ENCODE measurements at places on chromosomes 7 and 10. TPM values are rescaled to one million over a fixed set of nuclear protein-coding genes. Genes with fewer than 3 reads are reported as not detected.

- no peaks in the 10 kb centered on the region for H3K36me3 ChIP-seq
- DNase-seq = peak; percentile 51
- H3K4me1 ChIP-seq = no peaks in the 10 kb centered on the region
- H3K27ac ChIP-seq = no peak overlapping the region
- no peaks in the 10 kb centered on the region for H3K27me3 ChIP-seq
These were observed 153.7 kb downstream of the CDK14 start for GRCh38 chr7:90749774-90750173.

DNA sequence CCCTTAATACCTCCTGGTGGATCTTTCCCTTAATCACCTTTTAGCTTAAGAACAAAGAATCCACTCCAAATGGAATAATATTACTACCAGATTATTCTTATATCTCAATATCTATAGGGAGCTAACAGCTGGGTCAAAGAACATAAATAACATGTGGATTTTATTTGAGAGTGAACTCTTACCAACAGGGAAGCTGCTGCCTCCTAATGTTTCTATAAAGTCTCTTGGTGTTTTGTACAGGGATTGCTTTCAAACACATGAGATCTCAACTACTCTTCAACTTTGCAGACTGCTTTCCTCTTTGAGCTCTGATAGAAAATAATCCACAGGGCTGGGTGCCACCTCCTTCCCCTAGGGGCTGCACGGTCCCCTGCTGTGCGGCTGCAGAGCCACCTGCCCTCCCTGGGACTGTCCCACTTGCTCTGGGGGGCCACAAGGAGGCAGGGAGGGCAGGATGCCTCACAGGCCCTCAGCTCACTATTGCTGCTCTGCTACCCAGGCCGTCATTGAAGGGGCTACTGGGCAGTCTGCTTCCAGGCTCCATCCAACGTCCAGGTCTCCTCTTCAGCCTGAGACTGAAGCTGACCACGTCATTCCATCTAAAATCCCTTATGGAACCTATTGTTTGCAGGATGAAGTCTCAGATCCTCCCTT lies 191.2 kb downstream of the CXCL12 start:
- no peaks in the 10 kb centered on the region for H3K36me3 ChIP-seq
- H3K4me1 ChIP-seq = peaks cover 18% of the 10 kb centered on the region
- DNase-seq = no peak
- H3K4me3 ChIP-seq = no peak overlapping the region
- H3K27ac ChIP-seq = no peak overlapping the region

Gene TLX1
- not detected for total RNA-seq

Gene PODXL
- 0.26 TPM for total RNA-seq

DNA sequence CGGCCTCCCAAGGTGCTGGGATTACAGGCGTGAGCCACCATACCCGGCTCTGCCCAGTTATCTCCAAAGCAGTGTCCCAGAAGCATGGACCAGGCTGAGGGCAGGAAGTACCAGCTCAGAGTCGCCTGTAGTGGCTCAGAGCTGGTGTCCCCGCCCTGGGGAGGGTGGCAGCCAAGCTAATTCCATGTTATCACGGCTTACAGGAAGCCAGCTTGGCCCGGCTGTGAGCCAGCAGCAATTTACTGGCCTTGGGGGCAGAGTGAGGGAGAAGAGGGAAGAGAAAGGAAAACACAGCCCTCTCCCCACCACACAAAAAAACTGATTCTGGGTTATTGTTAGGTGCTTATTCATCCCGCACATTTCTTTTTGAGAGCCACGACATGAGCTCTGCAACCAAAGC lies 88.1 kb downstream of the HIP1 start:
- no peak overlapping the region for H3K27ac ChIP-seq
- no peak overlapping the region for H3K4me3 ChIP-seq
- no peaks in the 10 kb centered on the region for H3K27me3 ChIP-seq

Gene NUTM2A
- 0.51 TPM for total RNA-seq

Gene CALML5
- total RNA-seq = not detected

- H3K27ac ChIP-seq = no peak overlapping the region
- DNase-seq = peak; percentile 33
- H3K4me1 ChIP-seq = no peaks in the 10 kb centered on the region
- H3K27me3 ChIP-seq = no peaks in the 10 kb centered on the region
- H3K36me3 ChIP-seq = no peaks in the 10 kb centered on the region
These were observed 4.4 kb downstream of the PTTG1IP2 start for GRCh38 chr7:90473814-90474213.

DNA sequence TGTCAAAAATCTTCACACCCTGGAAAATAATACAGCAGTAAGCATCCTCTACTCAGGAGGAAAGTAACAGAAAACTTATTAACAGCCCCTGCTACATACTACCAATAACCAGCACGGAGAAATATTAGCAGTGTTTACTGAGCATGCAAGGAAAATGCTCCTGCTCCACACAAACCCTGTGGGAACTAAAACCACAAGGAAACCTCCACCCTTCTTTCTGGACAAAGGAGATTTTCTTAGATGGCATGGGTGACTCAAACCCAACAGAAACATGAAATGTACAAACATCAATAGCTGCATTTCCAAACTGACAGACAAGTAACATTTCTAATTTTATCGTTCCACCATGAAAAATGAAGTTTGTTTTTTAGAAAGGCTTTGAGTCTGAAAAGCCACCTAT lies 113.4 kb downstream of the VPS41 start:
- H3K27ac ChIP-seq = no peak overlapping the region
- no peak for DNase-seq
- H3K4me1 ChIP-seq = no peaks in the 10 kb centered on the region
- no peaks in the 10 kb centered on the region for H3K27me3 ChIP-seq

DNA sequence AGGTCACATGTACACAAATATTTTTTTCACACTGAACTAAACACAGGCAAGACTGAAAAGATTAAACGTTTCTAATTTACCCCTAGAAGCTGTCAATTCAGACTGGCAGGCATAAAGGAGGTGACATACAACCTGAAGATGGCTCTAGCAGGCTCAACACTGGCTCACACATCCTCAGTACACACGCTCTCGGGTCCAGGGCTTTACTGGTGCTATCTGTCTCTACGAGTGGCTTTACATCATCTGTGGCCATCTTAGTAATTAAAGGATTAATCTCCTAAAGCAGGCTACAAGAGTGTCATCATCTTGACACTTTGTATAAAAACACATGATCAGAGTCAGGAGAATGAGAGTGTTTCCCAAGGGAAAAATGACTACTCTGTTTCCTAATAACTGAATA lies 57.3 kb downstream of the COPG2 start:
- peaks cover 5% of the 10 kb centered on the region for H3K36me3 ChIP-seq
- H3K4me3 ChIP-seq = no peak overlapping the region
- no peaks in the 10 kb centered on the region for H3K4me1 ChIP-seq
- H3K27ac ChIP-seq = no peak overlapping the region
- no peaks in the 10 kb centered on the region for H3K27me3 ChIP-seq

DNA sequence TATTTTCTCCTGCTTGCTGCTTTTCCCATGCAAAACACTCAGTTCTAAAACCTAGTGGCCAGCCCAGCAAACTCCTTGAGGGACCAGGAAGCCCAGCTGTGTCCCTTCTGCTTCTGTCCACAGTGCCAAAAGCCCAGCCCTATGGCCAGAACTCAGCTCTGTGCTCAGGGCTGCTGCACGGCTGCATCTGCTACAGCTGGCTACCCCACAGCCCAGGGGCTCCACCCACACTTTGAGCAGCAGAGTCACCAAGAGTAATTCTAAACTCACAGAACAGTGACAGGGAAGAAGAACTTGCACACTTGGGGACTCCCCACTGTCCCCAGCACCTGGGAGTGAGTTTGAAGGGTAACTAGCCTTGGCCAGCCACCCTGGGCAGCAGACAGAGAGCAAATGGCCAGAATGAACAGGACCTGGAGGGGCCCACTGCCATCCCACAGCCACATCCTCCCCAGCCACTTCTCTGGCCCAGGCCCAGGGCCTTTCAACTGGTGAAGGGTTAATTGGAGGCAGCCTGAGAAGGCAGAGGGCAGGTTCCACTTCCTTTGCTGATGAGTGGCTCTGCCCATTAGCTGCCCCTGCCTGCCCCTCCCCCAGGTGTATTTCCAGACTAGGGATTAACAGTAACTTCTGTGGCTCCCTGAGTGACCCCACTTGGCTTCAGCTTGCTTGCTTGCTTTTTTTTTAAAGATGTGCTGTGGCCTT lies 28.1 kb upstream of the TRIM8 start:
- peaks cover 8% of the 10 kb centered on the region for H3K36me3 ChIP-seq
- H3K4me3 ChIP-seq = no peak overlapping the region
- H3K27me3 ChIP-seq = no peaks in the 10 kb centered on the region
- H3K27ac ChIP-seq = no peak overlapping the region
- no peak for DNase-seq

DNA sequence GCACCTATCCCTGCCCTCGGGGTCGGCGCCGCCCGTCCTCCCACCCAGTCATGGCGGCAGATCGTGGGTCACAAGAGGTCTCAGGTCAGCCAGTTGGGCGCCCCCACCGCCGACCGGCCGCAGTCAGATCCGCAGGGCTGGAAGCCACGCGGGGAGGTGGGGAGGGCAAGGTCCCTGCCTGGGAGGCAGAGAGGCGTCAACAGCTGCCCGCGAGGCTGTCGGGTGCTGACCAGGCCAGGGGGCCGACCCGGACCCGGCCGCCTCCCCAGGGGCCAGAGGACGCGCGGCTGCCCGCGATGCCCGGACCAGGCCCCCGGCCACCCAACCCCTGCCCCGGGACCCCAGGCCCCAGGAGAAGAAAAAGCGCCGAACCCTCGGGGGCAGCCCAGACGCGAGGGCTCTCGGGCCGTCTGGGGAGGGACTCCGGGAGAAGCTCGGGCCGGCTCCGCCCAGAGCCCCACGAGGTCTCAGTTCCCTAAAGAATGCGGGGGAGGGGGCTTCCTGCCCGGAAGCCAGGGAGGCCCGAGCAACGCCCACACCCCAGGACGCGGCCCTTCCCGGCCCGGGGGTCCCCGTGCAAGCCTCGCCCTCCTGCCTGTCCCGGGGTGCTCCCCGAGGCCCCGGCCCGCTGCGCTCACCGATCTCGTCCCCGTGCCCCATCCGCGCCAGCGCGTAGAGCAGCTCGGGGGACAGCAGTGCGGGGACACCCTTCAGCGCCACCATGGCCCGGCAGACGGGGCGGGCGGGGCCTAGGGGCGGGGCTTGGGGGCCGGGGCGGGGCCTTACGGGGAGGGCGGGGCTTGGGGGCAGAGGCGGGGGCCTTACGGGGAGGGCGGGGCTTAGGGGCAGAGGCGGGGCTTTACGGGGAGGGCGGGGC lies at the start of gene FUOM:
TSS of gene FUOM (minus strand) at position 735 of the 877 bp plus-strand sequence. CDS start at position 723, 12 bp downstream.
- peak within 1 kb of the TSS; percentile 58 for H3K4me3 ChIP-seq
- no peak within 1 kb of the TSS for H3K27ac ChIP-seq
- no peaks in the 10 kb centered on the region for H3K27me3 ChIP-seq
- peaks cover 2% of the 10 kb centered on the region for H3K4me1 ChIP-seq

Gene AKR1C8
- total RNA-seq = not detected

Gene TTYH3
- total RNA-seq = 19.7 TPM

DNA sequence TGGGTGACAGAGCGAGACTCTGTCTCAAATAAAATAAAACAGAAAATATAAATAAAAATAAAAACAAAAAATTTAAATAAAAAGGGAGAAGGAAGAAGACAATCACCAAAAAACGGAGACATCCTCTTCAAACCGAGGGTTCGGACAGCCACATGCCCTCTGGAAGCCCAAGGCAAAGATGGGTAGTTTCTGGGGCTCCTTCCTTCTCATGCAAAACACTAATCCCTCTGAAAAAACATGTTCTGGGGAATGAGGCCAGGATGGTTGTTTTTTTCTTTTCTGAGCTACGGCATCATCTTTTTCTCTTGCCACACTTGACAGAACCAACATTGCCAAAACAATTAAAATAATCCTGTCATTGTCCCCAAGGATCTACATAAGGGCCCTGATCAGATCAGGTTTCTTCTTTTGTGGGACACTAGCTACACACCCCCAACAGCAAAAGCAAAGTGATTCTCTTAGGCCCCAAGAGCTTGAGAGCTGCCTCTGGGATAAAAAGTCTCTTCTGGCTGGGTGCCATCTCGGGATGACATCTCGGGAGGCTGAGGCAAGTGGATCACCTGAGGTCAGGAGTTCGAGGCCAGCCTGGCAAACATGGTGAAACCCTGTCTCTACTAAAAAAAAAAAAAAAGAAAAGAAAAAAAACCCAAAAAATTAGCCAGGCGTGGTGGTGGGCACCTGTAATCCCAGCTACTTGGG lies 14.2 kb upstream of the POR start:
- no peak overlapping the region for H3K27ac ChIP-seq
- H3K4me3 ChIP-seq = no peak overlapping the region
- no peaks in the 10 kb centered on the region for H3K4me1 ChIP-seq

GRCh38 chr10:94591461-94592205 lies 46.0 kb downstream of the HELLS start:
- no peak overlapping the region for H3K4me3 ChIP-seq
- H3K36me3 ChIP-seq = no peaks in the 10 kb centered on the region
- DNase-seq = no peak
- no peak overlapping the region for H3K27ac ChIP-seq
- no peaks in the 10 kb centered on the region for H3K4me1 ChIP-seq
- H3K27me3 ChIP-seq = no peaks in the 10 kb centered on the region

Gene TRIL
- 0.17 TPM for total RNA-seq

DNA sequence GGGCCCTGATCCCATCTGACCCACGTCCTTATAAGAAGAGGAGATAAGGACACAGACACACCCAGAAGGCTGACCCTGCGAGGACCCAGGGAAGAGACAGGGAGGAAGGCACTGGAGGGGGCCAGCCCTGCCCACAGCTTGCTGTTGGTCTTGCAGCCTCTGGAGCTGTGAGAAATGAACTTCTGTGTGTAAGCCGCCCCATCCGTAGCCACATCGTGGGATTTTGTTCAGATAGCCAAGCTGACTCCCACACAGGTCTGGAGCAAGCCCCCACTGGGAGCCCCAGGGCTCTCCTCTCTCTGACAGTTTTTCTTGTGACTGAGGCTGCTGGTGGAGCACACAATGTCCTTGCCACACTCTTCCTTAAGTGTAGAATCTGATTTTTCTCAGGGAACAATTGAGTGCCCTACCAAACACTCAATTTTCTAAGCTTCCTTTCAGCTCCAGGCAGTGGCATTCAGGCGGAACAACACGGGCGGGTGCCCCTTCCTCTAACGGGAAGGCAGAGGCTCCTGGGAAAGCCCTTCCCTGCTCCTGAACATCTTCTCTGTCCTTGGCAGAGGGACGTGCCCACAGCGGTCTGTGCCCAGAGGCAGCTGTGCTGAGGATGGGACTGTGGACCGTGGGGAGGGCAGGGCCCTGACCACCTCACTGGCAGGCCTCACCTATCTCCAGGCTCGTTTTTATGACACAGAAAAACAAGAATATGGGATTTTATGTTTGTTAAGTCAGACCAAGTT lies 160.6 kb upstream of the SHH start:
- H3K36me3 ChIP-seq = no peaks in the 10 kb centered on the region
- no peaks in the 10 kb centered on the region for H3K4me1 ChIP-seq
- DNase-seq = no peak

- no peaks in the 10 kb centered on the region for H3K4me1 ChIP-seq
- no peak overlapping the region for H3K4me3 ChIP-seq
- DNase-seq = no peak
- H3K27ac ChIP-seq = no peak overlapping the region
- H3K36me3 ChIP-seq = no peaks in the 10 kb centered on the region
These were observed 70.1 kb downstream of the ZPBP start for GRCh38 chr7:50022991-50023390.

Gene NPFFR1
- total RNA-seq = not detected

Gene SFTPA1
- not detected for total RNA-seq

Gene SLIT1
- total RNA-seq = 0.17 TPM

Measured in fibroblast of lung (primary cell).